Frontal cortex (tissue), 4 donors: ENCODE measurements at places on chromosomes 11 and 22. TPM values are rescaled to one million over a fixed set of nuclear protein-coding genes. Genes with fewer than 3 reads are reported as not detected.
A peak's percentile ranks its signal among the peaks of the same experiment; 100 is the strongest.

- no peak for DNase-seq
These were observed 14.0 kb downstream of the RPUSD4 start for GRCh38 chr11:126197277-126197939.

GRCh38 chr11:64534950-64535349 lies 56.1 kb upstream of the SLC22A12 start:
- no peak for DNase-seq

GRCh38 chr11:34840736-34841386 lies 75.3 kb downstream of the APIP start:
- no peak for DNase-seq

SSTR3 gene
- 0.41 TPM for total RNA-seq

GRCh38 chr22:27397954-27398342 lies 403.6 kb downstream of the MN1 start:
- DNase-seq: no peak

SCUBE2 gene
- 2.9 TPM for total RNA-seq

DNA sequence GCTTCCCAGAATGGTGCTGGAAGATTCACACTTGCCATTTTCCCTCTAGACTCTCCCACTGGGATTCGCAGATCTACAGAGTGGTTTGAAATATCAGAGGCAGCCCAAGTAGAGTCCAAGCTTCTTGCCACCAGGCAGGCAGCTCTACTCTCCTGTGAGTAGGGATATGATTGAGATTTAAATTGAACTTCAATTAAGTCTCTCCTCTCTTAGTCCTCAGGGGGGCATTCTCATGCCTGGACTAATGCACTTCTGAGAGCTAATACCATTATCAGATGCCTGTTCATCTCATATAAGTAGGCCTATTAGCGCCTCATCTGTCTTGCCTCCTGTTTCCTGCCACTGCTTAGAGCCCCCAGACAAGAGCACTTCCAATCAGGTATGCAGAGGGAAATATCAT lies 25.5 kb upstream of the AMPD3 start:
- no peak for DNase-seq

- DNase-seq: peak; percentile 54
These were observed 115.1 kb upstream of the RASSF10 start for GRCh38 chr11:12893787-12894672.

MUC6 gene
- total RNA-seq: not detected

DNA sequence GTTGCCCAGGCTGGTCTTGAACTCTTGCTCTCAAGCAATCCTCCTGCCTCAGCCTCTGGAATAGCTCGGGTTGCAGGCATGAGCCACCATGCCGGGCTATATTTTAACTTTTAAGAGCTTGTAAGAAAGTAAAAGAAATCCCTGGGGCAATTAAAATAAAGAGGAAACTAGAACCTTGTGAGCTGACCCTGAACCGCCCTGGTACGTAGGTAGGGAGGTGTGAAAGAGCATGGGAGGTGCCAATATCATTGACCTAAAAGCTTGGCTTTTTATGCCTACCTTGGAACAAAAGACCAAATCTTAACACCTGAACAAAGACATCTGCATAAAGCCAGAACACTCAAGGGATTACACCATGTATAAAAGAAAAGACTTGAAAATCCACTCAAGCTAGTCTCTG lies 595.1 kb downstream of the SOX6 start:
- no peak for DNase-seq

DNA sequence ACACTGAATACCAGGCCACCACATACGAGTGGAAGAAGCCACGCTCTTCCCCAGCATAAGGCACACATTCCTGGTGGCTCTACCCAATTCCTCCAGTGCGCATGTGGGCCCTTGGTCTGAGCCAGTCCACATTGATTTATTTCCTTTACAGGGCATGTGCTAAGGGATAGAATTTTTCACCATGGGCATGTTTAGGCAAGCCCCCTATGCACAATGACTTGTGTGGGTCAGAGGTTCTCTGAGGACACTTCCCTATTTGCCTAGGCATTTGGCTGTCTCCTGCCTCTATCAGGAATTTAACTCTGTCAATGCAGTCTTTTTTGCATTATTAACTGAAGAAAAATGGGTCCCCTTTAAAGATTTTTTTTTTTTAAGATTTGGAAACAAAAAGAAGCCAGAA lies 718.1 kb downstream of the NTM start:
- DNase-seq: no peak

DNA sequence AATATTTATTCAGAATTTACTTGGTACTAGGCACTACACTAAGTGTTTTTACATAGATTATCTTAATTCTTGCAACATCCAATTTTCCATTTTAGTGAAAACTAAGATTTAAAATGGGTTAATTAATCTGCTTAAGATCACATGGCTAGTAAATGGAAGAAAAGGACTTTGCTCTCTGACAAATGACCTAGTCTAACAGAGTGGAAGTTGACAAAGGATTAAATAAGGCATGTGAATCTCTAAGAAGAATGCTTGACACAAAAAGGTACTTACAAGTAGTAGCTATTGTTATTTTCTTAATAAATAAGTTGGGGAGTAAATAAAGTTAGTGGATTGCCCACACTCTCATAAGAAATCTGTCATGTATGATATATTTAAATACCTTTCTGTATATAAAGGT lies 584.8 kb downstream of the DLG2 start:
- DNase-seq: no peak

GGTLC2 gene
- not detected for total RNA-seq

SMC1B gene
- total RNA-seq: not detected

DNA sequence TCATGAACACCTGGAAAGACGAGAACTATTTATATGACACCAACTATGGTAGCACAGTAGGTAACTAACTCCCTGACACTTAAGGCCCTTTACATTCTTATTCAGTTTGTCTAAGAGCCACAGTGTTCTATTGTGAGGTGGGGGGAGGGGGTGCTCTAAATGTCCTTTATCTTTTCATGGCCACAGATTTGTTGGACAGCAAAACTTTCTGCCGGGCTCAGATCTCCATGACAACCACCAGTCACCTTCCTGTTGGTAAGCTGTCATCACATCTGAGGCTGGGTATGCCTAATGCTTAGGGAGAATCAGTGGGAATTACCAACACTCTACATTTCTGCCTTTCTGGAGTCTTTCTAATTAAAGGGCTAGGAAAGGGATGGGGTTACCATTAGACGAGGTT lies 30.7 kb downstream of the EHF start:
- no peak for DNase-seq

DNA sequence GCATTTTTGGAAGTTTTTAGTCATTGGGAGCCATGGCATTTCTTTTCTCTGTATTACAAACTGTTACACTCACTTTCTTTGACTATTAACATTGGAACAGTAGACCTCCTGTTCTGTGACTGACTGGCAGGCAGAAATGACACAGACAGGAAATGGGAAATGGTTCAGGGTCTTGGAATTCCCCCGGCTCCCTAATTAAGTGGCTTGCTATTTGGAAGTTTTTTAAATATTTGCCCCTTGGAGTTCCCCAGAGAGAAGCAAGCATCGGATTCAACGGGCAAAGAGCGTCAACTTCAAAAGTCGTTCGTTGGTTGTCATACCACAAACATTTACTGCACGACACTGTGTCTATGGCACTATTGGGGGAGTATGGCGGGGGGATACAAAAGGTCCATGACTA lies 1.1 kb upstream of the BIRC2 start:
- no peak for DNase-seq

- DNase-seq: no peak
These were observed 28.1 kb downstream of the ME3 start for GRCh38 chr11:86644291-86644690.

DNA sequence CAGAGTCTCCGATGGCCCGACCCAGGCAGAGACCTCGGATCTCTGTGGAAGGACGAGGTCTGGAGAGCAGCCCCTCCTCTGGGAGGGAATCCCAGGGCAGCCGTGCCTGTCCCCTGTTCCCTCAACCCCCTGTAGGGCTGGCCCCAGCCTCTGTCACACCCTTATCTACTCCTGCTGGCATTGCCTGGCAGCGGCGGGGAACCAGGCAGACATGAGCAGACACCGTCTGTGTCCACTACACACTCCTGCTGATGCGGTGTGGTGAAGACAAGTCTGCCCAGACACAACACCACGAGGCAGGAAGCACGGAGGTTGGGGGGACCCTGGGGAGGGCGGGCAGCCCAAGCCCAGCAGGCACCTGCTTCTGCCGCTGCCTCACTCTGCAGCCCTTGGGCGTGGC lies 52.5 kb upstream of the A4GALT start:
- DNase-seq: no peak

GRCh38 chr11:75388386-75389275 lies 10.7 kb upstream of the RPS3 start:
- peak; percentile 56 for DNase-seq

DNA sequence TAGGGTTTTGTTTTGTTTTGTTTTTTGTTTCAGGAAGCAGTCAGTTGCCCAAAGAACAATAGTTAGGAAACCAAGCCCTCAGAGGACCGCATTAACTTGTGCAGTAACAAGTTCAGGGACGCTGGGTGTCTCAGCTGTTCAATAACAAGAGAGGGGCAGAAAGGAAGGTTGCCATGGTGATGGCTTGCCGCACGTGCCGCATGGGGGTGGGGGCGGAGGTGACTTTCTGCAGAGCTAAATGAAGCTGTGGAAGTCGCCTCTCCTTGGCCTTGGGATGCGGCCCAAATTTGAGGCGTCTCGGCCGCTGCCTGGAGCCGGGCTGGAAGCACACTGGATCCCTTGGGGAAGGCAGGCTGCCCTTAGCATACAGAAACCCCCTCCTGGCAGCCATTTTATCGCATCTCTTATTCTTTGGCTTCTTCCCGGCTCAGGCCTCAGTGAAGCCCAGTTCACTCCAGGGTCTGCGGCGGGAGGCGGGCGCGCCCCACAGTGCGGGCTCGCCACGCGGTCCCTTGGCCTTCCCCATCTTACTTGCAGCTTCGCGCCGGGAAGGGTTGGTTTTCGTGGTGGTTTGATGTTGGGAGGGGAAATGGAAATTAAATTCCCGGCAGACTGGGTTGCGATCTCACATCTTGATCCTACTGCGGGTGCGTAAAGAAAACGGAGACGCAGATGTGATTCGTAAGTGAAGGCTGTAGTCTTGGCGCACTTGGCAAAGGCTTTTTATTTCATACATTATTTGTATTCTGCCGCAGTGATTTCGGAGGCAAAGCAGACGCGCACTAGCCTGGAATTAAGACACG lies 94.3 kb downstream of the SLC17A6 start:
- DNase-seq: peak; percentile 35

TREH gene
- total RNA-seq: not detected

DNA sequence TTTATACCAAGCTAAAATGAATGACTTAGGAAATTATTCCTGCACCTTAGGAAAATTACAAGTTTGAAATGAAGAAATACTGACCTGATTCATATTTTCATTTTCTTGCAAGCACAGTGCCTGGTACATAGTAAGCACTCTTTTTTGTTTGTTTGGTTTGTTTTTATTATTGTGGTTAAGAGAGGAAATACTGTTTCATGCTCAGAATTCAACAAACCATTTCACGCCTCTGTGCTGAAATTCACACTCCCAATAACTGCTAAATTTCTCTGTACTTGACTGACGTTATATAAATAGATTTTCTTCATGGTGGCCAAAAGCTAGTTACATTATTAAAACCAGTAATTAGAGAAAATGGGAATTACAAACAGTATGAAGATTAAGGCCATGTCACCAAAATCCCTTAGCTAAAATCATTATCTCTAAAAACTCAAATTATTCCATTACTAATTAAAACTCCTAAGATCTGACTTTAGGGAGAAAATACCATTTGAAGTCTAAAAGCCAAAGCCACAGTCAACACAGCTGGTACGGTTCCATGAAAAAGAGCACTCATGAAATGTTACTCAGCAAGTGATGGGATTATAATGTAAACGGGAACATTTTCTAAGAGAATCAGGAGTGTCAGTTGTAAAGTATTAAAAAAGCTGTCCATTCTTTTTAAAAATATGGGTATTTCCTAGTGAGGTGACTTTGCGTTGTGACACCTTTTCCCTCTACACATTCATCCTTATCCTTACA lies 77.8 kb upstream of the DDI1 start:
- DNase-seq: no peak

GLYATL2 gene
- 1.2 TPM for total RNA-seq

DNA sequence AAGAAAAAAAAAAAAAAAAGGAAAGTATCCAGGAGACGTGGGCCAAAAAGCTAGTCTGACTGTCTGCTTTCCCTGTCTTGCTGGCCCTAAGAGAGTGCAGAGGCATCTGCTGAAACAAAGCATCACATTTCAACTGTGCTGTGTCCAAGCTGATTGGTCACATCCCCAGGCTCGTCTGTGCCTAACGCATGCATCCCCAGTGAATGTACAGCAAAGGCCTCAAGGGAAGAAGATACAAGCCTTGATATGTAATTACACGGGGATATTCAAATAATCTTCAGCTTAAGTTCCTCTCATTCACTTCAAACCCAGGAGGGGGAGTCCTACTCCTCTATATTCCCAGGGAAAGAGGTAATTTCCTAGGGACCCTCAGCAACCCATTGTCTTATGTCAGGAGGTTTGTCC lies 5.4 kb upstream of the SORL1 start:
- no peak for DNase-seq
